ENCODE measurements at places on chromosomes 5 and 9.

- no peak for DNase-seq
Observed at GRCh38 chr5:180128671-180129261, 57.2 kb upstream of the RNF130 start.

DNA sequence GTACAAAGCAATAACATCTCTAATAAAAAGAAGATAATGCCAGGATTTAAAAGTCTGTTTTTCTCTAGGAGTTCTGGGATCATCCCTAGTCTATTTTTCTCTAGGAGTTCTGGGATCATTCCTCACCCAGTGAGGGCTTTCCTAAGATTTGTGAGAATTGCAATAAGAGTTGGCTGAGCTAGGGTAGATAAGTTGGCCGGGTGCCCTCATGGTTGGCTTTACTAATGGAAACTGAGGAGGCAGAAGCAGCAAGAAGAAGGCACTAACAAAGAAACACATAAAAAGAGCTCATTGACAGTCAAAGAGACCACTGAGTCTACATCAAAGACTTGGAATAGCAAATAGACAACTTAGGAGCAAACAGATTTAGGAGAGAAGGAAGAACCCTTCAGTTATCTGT is 4.2 kb downstream of the SLC1A3 start:
- no peak for DNase-seq

- peak; percentile 64 for DNase-seq
Observed at GRCh38 chr5:54520438-54520846, 2.9 kb downstream of the SNX18 start.

DNA sequence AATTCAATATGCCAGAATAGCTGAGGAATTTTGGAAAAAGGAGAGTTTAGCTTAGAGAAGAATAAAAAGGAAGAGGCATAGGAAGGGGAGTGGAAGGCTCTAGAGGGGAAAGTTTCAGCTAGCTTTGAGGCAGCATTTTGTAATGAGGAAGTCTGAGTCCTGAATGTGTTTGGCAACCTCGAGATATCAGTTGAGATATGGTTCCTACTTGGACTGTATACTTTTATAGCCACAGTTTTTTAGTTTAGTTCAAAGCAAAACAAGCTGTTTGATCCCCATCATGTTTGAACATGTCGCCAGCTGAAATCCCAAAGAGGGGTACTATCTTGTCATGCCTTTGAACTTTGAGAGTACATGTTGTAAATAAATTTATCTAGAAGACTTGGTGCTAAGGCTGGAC is 559.0 kb upstream of the FTMT start:
- DNase-seq, result no peak

- no peak for DNase-seq
Observed at GRCh38 chr9:37988041-37988440, 81.0 kb downstream of the SHB start.

- no peak for DNase-seq
Observed at GRCh38 chr9:97372580-97372979, 39.3 kb upstream of the TDRD7 start.

DNA sequence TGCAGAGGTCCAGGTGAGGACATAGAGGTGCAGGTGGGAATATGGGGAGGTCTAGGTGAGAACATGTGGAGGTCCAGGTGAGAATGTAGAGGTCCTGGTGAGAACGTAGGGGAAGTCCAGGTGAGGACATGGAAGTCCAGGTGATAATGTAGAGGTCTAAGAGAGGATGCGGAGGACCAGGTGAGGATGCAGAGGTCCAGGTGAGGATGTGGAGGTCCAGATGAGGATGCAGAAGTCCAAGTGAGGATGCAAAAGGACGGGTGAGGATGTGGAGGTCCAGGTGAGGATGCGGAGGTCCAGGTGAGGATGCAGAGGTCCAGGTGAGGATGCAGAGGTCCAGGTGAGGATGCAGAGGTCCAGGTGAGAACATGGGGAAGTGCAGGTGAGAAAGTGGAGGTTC is 133.8 kb downstream of the MRPL36 start:
- no peak for DNase-seq

- no peak for DNase-seq
Observed at GRCh38 chr5:161311965-161312364, 234.6 kb downstream of the GABRB2 start.
